ENCODE measurements at places on chromosomes 3 and 15.

DNA sequence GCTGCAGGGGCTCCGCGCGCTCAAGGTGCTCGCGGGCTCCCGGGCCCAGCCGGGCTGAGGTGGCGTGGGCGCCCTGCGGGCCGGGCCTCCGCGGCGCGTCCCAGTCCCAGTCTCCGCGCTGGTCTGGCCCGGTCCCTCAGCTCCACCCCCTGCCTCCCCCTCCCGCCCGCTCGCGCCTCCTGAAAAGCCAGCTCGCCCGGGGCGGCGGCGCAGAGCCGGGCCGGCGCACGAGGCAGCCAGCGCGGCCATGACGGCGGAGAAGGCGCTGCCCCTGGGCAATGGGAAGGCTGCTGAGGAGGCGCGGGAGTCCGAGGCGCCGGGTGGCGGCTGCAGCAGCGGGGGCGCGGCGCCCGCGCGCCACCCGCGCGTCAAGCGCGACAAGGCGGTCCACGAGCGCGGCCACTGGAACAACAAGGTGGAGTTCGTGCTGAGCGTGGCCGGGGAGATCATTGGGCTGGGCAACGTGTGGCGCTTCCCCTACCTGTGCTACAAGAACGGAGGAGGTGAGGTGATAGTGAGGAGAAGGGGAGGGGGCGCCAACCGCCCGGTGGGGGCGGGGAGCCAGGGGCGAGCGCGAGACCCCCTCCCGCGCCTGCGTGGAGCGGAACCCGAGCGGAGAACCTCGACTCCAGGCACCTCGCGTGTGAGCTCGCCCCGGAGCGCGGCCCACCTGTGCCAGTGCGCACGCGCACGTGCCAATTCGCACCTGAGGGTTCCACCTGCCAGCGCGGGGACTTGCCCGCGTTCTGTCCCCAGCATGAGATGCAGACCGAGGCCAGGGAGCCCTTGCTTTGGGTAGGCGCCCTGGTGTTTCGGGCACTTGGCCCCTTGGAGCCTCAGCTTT lies at the start of gene SLC6A11:
Gene SLC6A11, plus strand, starts transcription at position 210 of the 844 bp plus-strand sequence. Its CDS starts 38 bp downstream, at position 248.
- no peak for DNase-seq

DNA sequence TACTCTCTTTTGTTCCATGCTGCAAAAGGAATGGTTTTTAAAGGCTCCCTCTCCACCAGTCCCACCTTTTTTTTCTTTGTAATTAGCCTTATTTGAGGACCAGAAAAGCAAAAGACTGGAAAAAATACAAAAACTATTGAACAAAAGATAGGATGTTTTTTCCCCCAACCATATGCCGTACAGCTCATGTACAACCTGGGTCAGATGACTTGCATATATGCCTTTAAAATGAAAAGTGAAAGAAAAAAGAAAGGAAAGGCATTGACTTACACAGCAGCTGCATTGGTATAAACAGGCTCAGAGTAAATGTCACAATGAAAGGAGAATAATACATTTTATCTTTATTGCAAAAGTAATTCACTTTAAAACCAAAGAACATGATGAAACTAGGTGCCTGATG lies 69.5 kb upstream of the CMC1 start:
- DNase-seq = no peak

GRCh38 chr3:120399372-120399771 lies 50.2 kb upstream of the LRRC58 start:
- no peak for DNase-seq

GRCh38 chr3:194407423-194407822 lies 8.4 kb upstream of the GP5 start:
- peak; percentile 39 for DNase-seq

GRCh38 chr3:134161898-134162615 lies 88.6 kb downstream of the RYK start:
- DNase-seq = peak; percentile 12

Data from fibroblast of upper back skin (primary cell).